ENCODE measurements at places on chromosomes 2 and 18.

DNA sequence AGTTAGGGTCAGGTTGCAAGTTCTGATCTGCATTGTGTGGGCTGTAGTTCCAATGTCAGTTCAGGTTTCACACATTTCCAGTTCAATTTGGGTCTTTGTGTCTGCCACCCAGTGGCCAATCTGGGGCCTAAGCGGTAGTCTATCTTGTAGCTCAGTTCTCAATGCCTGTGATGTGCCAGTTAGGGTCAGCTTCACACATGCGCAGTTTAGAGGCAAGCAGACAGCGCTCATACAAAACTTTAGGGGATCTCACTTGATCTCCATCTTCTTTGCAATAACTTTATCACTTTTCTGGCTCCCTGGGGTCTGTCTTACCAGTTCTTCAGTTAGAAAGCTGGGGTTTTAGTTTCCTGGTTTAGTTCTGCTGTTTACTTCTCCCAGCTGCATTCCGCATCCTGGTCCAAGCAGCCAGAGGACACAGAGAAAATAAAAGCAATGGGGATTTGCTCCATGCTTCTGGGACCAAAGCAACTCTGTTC, 11.0 kb upstream of the ZNF24 start:
- peak; percentile 37 for DNase-seq

- DNase-seq: no peak
Observed at GRCh38 chr2:127453392-127454171, 35.4 kb downstream of the PROC start.

- DNase-seq: no peak
Observed at GRCh38 chr2:8977758-8978157, 25.7 kb downstream of the MBOAT2 start.

DNA sequence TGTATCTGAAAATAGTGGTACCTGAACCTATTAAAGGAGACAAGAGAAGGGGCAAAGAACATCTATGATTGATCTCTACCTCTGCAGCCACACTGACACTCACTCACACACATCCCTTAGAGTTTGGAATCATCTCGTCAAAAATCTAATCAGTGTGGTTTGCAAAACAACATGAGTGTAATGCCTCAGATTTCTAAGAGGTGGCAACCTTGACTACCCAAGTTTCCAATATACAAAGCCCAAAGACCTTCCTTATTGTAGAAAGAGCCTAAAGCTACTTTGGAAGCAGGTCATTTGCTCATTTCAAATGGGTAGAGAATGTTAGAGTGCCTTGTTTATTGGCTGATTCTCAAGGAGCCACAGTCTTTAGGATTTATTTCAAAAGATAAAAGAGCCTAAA, 444.9 kb downstream of the ARHGAP15 start:
- DNase-seq: no peak

- DNase-seq: peak; percentile 63
Observed at GRCh38 chr2:230416061-230416721, at the start of gene SP100. SP100 (plus strand) TSS chr2:230416201; CDS start chr2:230416297, 96 bp downstream.

DNA sequence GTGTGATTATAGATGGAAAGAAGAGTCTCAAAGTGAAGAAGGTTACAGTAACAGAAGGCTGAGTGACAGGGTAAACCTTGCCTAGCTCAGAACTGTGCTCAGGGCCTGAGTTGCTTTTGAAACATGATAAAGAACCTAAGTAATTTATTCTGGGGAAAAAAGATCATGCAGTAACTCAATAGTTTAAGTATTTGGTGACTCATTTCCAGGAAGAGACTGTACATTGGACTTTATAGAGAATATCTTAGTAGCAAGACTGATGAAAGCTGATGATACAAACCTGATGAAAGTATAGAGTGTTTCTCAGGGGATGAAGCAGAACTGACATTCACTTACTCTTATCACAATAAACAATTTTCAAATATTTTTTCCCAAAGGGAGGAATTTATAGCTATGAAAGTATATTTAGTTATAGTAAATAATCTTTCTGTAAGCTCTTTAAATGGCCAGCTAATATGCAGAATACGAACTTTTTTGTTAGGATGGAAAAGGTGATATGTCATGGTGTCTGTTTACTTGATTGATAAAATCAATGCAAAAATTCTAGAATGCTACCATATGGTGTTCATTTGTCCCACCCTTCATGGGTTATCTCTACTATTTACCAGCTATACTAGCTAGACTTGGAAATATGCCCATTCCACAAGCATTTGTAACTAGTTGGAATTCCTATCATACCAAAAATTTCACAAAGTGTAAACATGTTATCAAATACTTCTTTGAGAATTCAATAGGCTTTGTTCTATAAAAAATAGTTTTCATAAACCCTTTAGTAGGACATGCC, 1265.5 kb upstream of the ACVR2A start:
- DNase-seq: no peak

- no peak for DNase-seq
Observed at GRCh38 chr2:19988600-19988999, 1.3 kb downstream of the WDR35 start.

DNA sequence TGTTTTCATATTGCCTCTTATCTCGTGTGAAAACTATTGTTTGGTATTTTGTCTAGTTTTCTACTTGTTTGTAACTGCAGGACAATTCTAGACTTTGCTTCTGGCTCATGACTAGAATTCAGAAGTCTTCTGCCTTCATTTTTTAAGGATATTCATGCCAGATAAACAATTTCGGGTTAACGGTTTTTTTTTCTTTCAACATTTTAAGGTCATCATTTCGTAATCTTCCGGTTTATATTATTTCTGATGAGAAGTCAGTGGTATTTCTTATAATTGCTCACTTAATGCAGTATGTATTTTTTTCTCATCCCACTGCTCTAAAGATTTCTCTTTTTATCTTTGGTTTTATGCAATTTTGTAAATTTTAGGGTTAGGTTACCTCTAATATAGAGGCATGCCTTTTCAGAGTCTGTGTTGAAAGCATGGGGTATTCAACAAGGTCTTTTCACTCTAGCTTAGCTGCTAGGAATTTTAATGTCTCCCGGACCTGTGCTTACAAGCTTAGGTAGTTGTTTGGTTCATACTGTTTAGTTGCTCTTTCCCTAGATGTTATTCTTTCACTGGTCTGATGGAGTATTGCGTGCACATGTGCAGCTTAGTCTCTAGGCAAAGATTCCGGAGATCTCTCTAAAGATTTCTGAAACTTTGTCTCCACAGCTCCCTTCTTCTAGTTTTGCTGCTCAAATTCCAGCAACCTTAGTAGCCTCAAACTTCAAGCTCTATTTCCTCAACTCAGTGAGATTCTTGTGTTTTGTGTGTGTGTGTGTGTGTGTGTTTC, 198.1 kb downstream of the MCFD2 start:
- no peak for DNase-seq

DNA sequence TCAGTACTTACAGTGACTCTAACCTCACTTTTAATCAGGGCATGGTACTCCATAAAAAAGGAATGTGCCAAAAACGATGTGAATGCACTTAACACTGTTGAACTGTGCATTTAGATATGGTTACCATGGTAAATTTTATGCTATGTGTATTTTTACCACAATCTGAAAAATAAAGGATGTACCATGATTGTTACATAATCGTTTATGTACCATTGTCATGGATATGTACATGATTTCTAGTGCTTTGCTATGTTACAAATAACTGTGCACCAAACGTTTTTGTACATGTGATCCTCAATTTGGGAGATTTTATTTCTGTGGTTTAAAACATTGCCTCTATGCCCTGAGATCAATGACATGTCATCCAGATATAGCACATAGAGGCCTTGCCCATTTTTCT, 21.8 kb downstream of the ZNF532 start:
- DNase-seq: no peak

- DNase-seq: no peak
Observed at GRCh38 chr2:26314243-26314642, 31.7 kb upstream of the SELENOI start.

GRCh38 chr18:41227993-41228392, 727.0 kb upstream of the PIK3C3 start:
- no peak for DNase-seq

DNA sequence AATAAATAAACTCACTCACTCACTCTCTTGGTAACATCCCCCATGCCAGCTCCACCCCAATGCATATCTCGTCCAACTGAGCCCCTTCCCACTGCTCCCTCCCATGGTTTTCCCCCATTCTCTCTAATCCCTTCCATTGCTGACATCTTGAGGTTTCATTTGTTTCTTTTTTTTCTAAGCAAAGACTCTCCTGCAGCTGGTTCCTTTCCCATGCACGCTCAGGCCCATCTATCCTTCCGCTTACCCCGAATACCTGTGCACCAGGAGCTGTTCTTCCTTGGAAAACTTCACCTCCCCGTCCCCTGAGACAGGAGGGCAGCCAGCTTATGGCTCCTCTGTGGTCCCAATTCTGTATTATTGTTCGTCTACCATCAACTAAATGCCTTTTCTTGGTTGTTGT, 41.7 kb upstream of the IGFBP2 start:
- DNase-seq: no peak

- no peak for DNase-seq
Observed at GRCh38 chr2:241542278-241542605, 16.3 kb upstream of the BOK start.

DNA sequence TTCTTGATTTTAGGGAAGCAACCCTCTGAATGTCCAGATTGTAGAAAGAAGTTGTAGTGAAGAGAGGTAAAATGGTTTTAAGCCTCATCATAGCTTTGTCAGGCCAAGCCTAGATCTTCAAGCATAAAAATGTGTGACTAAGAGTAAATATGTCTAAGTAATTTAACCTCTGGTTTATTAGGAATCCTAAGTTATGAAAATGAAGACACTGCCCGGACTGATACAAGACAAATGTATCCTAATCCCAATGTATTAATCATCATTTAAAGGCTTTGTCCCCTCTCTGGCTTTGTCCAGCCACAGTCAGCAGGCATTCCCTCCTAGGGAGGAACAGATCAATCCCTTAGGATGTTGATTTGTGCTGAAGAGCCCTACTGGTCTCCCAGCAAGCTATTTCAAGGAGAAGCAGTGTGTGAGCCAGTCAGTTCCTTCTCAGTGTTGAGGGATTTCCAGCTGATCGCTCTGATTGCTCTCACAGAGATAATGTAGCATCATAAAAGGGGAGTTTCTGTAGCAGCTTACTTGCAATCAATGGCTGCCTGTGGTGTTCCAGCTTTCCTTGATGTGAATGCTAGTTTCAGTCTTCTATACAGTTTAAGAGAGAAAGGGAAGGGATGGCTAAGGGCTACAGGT, 796.1 kb downstream of the EPHA4 start:
- DNase-seq: no peak

DNA sequence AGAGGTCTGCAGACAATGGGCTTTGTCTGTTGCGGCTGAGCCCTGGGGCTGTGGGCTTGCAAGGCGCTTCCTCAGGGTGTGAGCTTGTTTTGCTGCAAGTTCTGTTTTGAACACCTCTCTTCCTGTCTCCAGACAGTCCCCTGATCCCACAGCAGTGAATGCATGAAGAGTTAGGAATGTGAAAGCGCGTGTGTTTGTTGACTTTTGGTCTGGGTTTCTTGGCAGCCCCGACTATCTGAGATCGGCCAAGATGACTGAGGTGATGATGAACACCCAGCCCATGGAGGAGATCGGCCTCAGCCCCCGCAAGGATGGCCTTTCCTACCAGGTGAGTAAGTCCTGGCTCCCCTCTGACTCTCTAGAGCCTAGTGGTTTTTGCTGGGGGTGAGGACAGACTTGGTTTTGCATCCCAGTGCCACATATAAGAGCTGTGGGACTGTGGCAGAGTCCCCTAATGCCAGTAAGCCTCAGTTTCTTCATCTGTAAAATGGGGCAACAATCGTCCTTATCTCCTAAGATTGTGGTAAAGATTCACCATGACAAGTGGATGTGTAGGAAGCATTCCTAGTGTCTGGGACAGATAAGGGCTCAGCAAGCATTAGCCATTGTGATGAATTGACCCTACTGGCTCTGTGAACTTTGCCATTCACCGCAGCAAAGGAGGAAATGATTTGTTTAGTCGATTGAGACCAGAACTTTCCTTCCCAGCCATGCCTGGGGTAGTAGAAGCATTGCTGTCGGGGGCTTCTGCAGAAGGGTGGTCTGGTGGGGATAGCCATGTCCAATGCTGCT, 3.0 kb downstream of the LBH start:
- no peak for DNase-seq

DNA sequence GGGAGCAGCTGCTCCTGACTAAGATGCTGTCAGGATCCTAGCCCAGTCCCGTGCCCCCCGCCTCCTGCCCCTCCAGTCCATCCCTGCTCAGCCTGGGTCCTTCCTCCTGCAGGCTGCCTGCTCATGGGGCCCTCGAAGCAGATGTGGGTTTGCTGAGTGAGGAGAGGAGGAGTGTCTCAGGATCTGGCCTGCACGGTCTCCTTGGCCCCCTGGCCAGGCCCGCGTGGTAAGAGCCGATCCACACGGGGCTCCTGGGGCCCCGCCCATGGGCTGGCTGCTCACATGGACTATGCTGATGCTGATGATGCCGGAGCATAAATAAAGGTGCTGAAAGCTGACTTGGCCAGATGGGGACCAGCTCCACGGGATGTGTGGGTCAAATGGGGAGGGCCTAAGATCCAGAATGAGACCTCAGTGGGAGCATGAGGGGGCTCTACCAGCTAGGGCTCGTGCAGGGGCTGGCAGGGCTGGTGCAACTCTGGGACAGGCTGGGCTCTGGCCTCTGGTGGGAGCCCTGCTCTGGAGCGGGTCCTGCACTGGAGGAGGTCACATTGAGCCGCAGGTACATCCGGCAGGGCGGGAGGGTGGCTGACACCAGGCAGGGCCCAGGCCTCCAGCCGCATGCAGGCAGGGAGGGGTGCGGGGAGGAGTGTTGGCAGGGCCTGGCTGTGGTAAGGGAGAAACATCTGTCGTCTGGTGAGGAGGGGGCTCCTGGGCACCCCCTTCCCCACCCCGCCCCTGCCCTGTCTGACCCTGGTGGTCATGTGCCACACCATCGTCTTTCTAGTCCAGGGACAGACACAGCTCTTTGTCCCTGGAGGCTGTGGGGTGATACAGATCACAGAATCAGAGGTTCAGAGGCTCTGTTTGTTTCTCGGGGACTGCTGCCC, 275.3 kb upstream of the HDAC4 start:
- DNase-seq: no peak

- DNase-seq: no peak
Observed at GRCh38 chr2:138819964-138820363, 39.8 kb upstream of the NXPH2 start.

GRCh38 chr18:35267809-35268208, 22.2 kb downstream of the ZSCAN30 start:
- peak; percentile 10 for DNase-seq

DNA sequence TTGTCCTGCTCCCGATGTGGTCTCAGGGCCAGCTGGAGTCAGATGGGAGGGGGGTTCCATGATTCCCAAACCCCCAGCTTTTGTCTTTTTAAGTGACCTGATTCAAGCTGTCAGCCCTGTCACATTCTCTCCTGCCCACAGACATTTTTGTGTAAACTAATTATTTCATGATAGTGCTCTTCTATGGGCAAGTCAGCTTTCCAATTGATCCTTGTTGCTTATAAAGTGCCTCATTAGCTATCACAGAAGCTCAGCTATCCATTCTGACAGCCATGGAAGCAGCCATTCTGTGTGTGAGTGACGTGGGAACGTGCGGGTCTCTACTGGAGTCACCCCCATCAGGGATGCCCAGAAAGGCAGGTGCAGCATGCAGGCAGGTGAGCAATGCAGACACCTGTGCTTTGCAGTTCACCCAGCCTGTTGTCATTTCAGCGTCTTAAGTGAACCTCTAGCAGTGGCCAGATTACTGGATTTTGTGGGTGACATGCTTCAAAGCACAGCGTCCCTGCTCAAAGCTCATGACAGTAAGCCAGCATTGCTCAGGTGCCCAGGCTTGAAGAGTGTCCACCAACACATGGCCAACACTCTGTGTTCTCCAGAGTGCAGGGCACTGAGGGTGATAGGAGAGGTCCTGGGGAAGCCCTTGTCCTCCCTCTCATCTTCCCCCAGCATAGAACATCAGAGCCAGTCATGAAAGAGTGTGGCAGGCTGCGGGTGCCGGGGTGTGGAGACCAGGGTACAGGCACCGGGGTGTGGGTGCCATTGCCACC, 162.1 kb upstream of the SH3BP4 start:
- DNase-seq: no peak

GRCh38 chr2:127644066-127645025, 1.6 kb upstream of the GPR17 start:
- DNase-seq: no peak
